Stimulated activated CD4-positive, alpha-beta T cell treated with anti-CD3 and anti-CD28 coated beads, TNF-alpha, amount 100 ng/mL, for 4 hours (primary cell): ENCODE measurements at places on chromosomes 13 and 19.
A peak's percentile ranks its signal among the peaks of the same experiment; 100 is the strongest.

- DNase-seq = no peak
Measured at GRCh38 chr13:42548731-42549551, 25.0 kb upstream of the TNFSF11 start.

- no peak for DNase-seq
Measured at GRCh38 chr13:95233026-95233635, 68.1 kb downstream of the ABCC4 start.

DNA sequence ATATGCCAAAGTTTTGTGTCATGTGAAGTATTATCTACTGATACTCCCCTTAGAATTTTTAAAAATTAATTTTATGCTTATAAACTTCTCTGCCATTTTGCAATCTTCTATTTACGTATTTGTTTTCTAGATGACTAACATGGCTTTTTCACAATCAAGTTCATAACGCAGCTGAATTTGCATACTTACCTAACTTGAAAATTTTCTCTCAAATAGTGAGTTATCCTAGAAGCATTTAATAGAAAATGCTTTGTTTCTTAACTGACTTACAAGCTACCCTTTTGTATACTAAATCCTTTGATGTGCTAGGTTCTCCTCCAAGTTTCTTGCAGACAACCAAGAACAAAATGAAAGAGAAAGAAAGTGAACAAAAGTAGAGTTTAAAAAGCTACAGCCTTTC is 683.5 kb downstream of the LIG4 start:
- DNase-seq = no peak

- DNase-seq = peak; percentile 27
Measured at GRCh38 chr19:3785938-3786824, at the start of gene MATK. Gene MATK, minus strand, starts transcription at chr19:3786381. Its CDS starts 1,246 bp downstream, at chr19:3785135.

- no peak for DNase-seq
Measured at GRCh38 chr19:1080360-1081161, 13.6 kb downstream of the ARHGAP45 start.

GRCh38 chr19:4909156-4909896 is at the start of gene UHRF1:
Gene UHRF1, plus strand, starts transcription at chr19:4909501. Its CDS starts 1,385 bp downstream, at chr19:4910886.
- no peak for DNase-seq

GRCh38 chr19:11091703-11092153 is 2.5 kb downstream of the LDLR start:
- no peak for DNase-seq

DNA sequence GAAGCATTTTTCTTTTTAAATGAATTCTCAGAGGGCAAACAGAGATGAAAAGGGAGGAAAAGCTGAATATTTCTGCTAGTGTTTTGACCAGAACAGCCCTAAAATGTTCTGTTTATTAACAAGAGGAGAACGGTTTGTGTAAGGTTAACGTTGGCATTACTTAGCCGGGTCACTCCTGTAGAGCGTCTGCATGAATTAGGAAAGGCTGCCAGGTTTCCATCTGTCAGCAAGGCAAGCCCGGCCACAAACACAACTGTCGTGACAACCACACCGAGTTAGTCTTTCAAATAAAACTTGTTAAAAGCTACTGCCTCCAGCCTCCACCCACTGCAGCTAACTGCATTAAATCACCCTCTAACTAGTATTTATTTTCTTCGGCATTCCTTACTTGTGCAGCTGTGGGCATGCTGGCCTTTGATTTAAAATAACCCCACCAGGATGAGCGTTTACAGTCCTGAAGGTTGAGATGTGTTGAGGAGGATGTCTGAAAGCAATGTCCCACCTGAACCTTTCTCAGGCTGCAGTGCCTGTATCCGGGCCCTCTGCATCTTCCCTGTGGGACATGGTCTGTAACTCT is 527.9 kb downstream of the FGF9 start:
- no peak for DNase-seq

GRCh38 chr19:18292810-18293641 is 11.6 kb upstream of the JUND start:
- no peak for DNase-seq

GRCh38 chr19:40553885-40554857 is 22.5 kb upstream of the SHKBP1 start:
- DNase-seq = no peak

- DNase-seq = no peak
Measured at GRCh38 chr13:23674795-23675640, 104.8 kb downstream of the TNFRSF19 start.

GRCh38 chr19:30722186-30722585 is 350.0 kb downstream of the ZNF536 start:
- no peak for DNase-seq

GRCh38 chr19:42683917-42684513 is 56.3 kb downstream of the PSG3 start:
- DNase-seq = no peak

GRCh38 chr19:1309977-1310852 is 24.5 kb downstream of the EFNA2 start:
- no peak for DNase-seq

GRCh38 chr13:103525530-103525929 is 459.3 kb upstream of the SLC10A2 start:
- DNase-seq = no peak

- DNase-seq = no peak
Measured at GRCh38 chr19:30222992-30223865, 149.0 kb upstream of the ZNF536 start.

DNA sequence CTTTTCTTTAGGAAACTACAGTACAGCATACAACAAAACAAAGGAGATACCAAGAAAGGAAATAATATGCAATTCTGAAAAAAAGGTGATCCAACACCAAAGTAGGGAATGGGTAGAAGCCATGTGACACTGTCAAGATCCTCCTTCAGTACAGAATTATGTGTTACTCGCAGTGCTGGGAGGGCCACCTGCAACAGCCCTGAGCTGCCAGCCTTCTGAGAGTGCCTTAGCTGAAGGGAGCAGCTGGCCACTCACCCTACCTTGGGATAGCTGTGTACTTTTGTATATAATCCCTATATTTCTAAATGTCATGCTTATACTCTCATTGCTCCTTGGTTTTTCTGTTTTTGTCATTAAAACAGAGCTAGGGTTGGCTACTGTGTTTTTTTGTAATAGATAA is 1518.2 kb upstream of the PCDH20 start:
- no peak for DNase-seq

- DNase-seq = no peak
Measured at GRCh38 chr13:99724633-99725517, 223.6 kb downstream of the TM9SF2 start.

DNA sequence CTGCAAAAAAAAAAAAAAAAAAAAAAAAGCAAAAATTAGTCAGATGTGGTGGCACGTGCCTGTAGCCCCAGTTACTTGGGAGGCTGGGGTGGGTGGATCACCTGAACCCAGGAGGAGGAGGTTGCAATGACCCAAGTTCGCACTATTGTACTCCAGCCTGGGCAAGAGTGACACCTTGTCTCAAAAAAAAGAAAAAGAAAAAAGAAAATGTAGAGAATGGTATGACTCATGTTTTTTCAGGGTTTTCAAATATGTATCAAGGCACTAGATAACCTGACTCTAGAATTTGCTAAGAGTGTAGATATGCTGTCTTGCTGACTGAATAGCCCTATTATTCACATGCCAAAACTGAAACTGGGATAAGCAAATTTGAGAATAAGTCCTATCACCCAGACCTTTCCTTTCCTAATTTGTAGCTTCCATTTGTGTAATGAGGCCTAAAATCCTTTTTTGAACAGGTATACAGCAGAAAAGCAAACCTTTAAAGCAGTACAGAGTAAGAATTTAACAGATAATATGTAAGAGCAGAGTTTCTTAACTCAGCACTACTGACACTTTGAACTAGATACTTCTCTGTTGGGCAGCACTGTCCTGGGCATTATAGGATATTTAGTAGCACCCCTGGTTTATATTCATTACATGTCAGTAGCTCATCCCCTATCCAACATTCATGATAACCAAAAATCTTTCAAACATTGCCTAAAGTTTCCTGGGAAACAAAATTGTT is 108.6 kb downstream of the ELF1 start:
- DNase-seq = no peak

GRCh38 chr19:39307822-39308530 is 11.8 kb downstream of the IFNL1 start:
- DNase-seq = no peak

DNA sequence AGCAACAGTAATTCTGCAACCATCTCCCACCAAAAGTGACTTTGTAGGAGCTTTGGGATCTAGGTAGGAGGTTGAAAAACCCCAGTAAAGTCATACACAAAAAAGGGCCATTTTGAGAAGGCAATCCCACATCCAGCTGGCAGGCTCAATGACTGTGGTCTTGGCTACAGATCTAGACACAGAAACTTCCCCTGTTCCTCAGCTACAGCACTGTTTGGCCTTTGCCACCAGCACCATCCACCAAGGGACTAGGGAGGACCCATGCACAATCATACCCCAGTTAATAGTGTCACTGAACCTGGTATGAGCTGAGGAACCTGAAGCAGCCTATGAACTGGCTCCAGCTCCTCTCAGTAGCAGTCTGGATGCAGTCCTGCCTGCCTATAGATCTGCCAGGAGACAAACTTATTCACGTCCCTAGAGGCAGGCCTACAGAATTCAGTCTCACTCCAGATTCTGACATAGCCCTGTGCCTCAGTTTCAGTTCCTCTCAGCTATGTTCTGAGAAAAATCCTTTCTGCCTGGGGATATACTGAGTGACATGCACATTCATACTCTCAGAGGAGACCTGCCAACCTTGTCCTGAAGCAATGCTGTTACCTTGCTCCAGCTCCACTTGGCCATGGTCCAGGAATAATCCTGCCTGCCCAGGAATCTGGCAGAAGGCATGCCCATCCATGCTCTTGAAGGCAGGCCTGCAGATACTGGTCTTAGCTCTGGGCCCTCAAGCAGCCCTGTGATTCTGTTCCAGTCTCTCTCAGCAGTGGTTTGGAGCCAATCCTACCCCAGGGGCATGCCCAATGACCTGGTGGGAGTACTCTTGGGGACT is 2048.3 kb upstream of the PCDH20 start:
- no peak for DNase-seq

DNA sequence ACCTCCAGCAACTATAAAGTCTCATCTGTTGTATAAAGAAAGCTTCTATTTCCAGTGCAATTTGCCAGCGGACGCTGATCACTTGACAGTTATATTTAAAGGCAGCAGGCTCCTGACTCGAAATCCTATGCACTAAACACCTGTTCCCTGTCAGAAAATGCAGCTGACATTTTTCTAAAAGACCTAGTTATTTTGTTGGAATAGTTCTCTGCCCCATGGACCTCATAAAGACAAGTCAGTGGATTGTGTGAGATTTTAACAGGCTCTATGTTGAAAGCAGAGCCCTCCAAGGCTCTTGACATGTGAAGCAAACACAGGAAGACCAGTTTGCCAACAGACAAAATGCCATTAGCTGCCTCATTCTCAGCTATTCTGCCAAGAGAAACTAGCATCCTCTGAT is 304.7 kb upstream of the KLF12 start:
- DNase-seq = no peak

DNA sequence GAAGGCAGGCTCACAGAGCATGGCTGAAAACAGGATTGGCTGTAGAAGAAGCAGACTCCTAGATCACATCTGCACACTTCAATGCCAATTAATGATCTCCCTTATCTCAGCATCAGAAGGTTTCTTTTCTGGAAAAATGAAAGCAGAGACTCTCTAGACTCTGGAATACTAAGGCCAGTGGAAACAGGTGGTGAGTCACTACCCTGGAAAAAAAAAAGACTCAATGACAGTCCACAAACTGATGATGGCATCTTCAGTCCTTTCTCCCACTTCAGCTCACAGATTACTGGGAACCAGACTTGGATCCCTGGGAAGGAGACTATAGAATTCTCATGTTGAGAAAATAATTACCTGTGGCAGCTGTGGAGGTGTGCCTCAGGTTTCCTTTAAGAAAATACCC is 47.5 kb upstream of the MBNL2 start:
- DNase-seq = no peak

DNA sequence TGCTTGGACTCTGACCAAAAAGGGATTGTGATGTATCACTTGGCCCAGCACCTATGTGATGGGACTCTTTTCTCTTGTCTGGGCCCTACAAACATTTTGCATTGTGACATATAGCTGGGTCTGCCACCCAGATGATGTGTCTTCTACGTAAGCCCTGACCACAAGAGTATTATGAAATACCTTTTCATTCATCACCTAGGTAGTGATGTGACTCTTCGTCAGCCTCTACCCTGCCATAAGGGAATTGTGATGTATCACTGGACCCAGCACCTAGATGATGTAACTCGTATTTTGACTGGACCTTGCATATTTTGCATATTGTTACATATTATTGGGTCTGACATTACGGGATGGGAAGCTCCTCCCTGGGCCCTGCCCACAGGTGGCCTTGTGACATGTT is 29.7 kb upstream of the ZNF681 start:
- no peak for DNase-seq

GRCh38 chr19:18659281-18660050 is 22.6 kb downstream of the KLHL26 start:
- DNase-seq = no peak

DNA sequence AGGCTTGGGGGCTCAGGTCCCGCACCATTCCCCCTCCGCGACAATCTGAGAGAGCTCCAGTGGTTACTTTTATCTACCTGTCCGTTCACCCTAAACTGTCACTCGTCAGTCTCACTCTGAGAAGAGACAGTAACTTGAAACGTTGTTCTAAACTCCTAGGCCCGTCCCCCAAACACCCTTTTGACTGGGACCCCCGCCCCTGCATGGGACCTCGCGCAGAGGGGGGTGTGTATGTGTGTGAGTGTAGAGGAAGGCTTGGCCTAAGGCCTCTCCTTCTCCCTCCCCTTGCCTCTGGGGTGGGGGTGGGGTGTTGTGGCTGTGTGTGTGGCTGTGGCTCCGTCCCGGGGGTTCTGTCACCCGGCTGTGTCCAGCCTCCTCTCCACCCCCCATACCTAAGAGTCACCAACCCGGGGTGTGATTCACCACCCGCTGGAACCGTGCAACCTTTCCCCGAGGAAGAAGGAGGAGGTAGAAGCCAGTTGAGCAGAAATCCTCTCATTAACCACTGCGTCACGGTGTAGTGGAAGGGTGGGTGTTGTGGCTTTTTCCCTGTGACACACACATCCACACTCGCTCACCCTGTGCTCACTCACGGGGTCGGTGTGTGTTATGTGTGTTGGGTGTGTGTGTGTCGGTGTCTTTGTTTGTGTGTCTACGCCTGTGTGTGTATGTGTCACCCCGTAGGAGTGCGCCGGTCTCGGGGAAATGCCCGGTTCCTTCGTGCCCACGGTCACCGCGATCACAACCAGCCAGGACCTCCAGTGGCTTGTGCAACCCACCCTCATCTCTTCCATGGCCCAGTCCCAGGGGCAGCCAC is 2.4 kb downstream of the FOSB start:
- DNase-seq = no peak
